ENCODE measurements at places on chromosomes 7 and 10. TPM values are rescaled to one million over a fixed set of nuclear protein-coding genes. Genes with fewer than 3 reads are reported as not detected.

- no peak overlapping the region for H3K27ac ChIP-seq
- no peak for DNase-seq
- no peaks in the 10 kb centered on the region for H3K36me3 ChIP-seq
- H3K4me3 ChIP-seq = no peak overlapping the region
These were observed 330.8 kb downstream of the DPP6 start for GRCh38 chr7:154383045-154383444.

DNA sequence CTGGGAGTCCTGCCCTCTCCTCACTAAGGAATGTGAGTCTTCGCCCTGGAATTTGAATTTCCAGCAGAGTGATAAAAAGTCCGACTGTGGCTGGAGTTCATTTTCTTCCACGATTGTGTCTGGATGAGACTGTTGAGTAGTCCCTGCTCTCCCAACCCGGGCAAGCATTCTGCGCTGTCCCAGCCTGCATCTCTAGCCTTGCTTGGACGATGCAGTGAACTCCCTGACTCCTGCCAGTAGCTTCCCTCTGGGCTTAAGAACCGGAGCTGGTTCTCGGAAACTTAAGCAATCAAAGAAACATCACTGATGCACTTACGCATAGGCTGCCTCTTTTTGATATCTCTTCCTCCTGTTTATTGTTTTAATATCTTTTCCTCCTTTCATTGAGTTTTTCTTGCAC is 116.0 kb upstream of the FZD8 start:
- no peak overlapping the region for H3K4me3 ChIP-seq
- no peak overlapping the region for H3K27ac ChIP-seq
- no peaks in the 10 kb centered on the region for H3K36me3 ChIP-seq
- no peak for DNase-seq
- no peaks in the 10 kb centered on the region for H3K27me3 ChIP-seq

GRCh38 chr10:103792547-103792946 is 62.8 kb downstream of the SH3PXD2A start:
- no peaks in the 10 kb centered on the region for H3K27me3 ChIP-seq
- no peak overlapping the region for H3K4me3 ChIP-seq
- no peaks in the 10 kb centered on the region for H3K36me3 ChIP-seq
- H3K27ac ChIP-seq = no peak overlapping the region

- H3K27me3 ChIP-seq = no peaks in the 10 kb centered on the region
- peaks cover 11% of the 10 kb centered on the region for H3K36me3 ChIP-seq
- DNase-seq = no peak
- H3K27ac ChIP-seq = no peak overlapping the region
These were observed 440.6 kb downstream of the PARD3 start for GRCh38 chr10:34374356-34375045.

DNA sequence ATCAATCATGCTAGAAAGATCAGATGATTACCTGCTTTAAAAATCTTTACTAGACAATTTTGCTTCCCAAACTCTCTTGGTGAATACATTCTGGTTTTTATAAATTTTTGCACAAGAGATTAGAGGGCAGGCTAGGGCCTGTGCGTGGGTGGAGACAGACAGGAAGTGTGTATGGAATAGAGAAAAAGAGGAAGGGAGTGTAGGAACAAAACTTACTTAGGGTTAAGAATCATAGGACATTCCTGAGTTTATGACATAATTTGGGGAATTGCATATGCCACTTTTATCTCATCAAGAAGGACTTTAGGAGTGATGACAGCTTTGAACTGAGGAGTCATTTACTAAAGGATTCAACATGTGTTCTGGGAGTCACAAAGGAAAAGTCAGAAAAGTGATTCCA is 31.3 kb downstream of the LAMB1 start:
- peaks cover 43% of the 10 kb centered on the region for H3K36me3 ChIP-seq
- no peak overlapping the region for H3K27ac ChIP-seq
- no peak overlapping the region for H3K4me3 ChIP-seq
- H3K4me1 ChIP-seq = peaks cover 9% of the 10 kb centered on the region

DNA sequence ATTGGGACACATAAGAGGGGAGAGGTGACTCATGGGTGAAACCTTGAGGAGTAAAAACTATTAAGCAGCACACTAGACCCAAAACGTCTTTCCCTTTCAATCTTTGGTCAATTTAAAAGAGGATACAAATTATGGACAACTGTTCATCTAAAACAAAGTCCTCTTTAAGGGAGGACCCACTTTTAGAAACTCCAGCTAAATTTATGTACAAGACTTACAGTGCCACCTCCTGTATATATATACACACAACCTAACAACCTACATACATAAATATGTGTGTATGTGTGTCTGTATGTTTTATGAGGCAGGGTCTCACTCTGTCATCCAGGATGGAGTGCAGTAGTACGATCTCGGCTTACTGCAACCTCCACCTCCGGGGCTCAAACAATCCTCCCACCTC is 18.1 kb upstream of the ZC3HAV1 start:
- no peak overlapping the region for H3K27ac ChIP-seq
- no peaks in the 10 kb centered on the region for H3K27me3 ChIP-seq
- no peak overlapping the region for H3K4me3 ChIP-seq
- peaks cover 4% of the 10 kb centered on the region for H3K4me1 ChIP-seq
- H3K36me3 ChIP-seq = no peaks in the 10 kb centered on the region
- no peak for DNase-seq

DNA sequence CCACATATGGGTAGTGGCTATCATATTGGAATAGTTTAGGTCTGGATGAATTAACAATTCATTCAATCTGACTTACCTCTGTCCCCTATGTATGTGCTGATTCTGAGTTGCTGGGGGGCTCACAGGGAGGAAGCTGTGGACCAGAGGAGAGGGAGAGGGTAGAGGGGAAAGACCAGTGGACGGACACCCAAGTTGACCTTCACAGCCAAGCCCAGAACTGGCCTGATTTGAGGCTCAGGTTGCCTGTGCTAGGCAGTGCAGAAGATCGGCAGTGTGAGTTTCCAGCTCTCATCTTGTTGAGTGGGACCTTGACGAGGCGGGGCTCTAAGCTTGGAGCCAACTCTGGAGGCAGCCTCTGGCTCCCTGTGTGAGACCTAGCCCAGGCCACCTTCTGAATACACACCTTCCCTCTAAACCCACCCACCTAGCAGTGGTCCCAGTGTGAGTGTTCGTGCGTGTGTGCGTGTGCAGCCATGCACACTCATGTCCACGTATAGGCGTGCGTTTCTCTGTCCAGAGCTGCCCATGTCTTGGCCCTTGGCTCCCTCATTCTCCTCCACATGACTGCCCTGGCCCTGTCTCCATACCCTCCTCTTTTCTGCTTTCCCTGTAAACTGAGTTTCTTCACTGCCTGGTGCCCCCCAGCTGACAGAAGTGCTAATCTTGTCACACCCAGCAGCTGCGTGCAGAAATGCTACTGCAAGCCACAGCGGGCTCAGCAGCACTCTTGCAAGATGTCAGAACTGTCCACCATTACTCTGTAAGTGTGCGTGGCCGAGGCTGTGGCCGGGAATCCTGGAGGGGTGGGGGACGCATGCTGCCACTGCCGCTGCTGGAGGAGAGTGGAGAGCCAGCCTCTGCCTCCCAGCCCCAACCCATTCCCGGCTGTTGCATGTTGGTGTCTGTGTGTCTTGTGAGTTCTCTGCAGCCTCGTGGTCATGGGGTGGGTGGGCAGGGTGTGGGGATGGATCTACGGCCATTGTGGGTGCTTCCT is 47.6 kb downstream of the ADCYAP1R1 start:
- H3K27ac ChIP-seq = no peak overlapping the region
- no peaks in the 10 kb centered on the region for H3K4me1 ChIP-seq
- DNase-seq = peak; percentile 19
- H3K4me3 ChIP-seq = no peak overlapping the region

GRCh38 chr10:45438466-45439090 is 64.6 kb downstream of the ALOX5 start:
- H3K4me1 ChIP-seq = no peaks in the 10 kb centered on the region
- H3K27ac ChIP-seq = no peak overlapping the region
- no peak for DNase-seq
- H3K27me3 ChIP-seq = no peaks in the 10 kb centered on the region
- peaks cover 8% of the 10 kb centered on the region for H3K36me3 ChIP-seq

DNA sequence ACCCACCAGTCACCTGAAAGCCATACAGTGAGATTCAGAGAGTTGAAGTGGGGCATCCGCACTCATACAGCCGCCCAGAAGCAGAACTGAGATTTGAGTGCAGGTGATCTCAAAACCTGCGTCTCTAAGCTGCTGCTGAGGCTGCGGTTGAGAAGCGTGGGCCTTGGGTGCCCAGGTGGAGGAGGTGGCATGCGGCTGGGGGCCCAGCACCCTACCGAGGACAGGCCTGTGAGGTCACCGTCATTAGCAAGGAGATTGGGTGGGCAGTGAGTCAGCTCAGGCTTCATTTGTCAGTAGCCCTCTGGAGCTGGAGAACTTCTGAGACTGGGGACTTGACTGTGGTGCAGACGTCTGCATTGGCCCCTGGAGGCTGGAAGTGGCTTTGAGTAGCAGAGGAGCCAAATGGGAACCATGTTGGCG is 29.8 kb downstream of the ZMIZ1 start:
- no peak for DNase-seq
- no peaks in the 10 kb centered on the region for H3K36me3 ChIP-seq
- no peak overlapping the region for H3K27ac ChIP-seq

GRCh38 chr10:28343987-28344895 is 41.4 kb upstream of the MPP7 start:
- no peaks in the 10 kb centered on the region for H3K27me3 ChIP-seq
- DNase-seq = no peak
- H3K36me3 ChIP-seq = no peaks in the 10 kb centered on the region
- no peaks in the 10 kb centered on the region for H3K4me1 ChIP-seq
- no peak overlapping the region for H3K27ac ChIP-seq

DNA sequence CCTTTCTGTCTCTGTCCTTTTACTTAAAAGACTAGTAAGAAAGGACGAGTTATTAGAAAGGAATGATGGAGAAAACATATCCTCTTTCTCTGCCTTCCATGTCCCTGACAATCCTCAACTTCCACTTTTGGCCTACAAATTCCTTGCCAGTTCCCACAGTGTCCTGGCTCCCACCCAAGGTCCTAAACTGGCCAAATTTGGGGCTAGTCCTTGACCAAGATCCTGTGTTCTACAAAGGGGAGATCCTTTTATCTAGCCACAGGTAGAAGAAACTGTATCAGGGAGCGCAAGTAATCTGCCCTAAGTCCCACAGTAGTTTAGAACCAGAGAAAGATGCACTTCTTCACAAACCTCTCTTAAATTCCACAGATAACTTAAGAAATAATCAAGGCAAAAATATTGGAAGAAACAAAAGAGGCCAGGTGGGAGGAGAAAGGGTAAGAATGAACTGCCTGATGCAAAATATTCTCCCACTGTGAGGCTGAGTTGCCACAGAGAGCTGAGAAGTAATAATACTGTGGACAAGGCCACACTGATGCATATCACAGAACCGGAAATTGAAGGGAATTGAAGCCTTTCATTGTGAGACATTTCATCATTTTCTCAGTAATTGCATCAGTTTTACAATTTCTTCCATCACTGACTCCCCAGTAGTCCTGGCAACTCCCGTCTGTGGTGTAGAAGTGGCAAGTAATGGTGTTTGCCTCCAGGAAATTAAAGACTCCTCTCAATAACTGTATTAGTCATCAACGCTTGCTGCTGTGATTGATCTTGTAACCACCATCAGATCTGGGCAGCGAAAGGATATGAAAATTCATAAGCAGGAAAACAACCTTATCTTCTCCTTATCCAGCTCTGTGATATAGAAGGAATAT is 47.2 kb downstream of the DNAJC12 start:
- no peak overlapping the region for H3K4me3 ChIP-seq
- no peak overlapping the region for H3K27ac ChIP-seq
- DNase-seq = no peak
- H3K4me1 ChIP-seq = peaks cover 5% of the 10 kb centered on the region

DNA sequence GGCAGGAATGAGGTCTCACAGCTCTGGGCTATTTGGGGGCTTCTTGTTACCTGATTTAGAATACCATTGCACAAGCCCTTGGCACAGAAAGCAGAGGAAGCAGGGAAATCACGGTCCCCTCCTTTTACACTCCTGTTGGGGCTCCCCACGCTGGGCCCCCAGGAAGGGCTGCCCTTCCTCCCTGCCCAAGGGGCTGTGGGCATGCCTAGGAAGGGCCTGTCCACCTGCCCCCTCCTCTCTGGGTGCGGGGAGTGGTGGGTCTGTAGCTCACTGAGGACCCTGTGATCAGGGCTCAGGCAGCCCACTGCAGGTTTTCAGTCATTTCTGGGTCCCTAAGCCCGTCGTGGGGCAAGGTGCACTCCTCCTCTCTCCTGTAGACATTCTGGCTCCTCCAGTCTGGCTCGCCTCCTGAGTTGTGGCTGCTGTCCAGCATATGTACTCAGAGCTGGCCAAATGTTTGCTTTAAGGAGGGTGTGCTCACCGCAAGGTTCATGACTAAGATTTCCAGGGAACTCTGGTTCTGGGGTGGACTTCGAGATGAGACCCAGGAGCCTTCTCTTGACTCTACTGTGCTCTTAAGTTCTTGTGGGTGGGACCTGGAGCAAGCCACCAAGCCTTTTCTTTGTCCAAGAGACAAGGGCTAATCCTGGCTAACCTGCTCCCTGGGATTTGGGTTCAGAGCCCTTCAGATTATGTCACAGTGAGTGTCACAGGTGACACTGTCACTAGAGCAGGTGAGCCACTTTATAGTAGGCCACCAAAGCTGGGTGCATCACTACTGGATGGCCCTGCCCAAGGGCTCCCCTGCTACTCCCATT is 56.0 kb downstream of the TACR2 start:
- no peak overlapping the region for H3K27ac ChIP-seq
- H3K27me3 ChIP-seq = no peaks in the 10 kb centered on the region
- peaks cover 19% of the 10 kb centered on the region for H3K36me3 ChIP-seq
- peak overlapping the region; percentile 59 for H3K4me3 ChIP-seq
- peaks cover 8% of the 10 kb centered on the region for H3K4me1 ChIP-seq

GRCh38 chr7:11329626-11330025 is 356.0 kb downstream of the PHF14 start:
- H3K4me3 ChIP-seq = no peak overlapping the region
- H3K27ac ChIP-seq = no peak overlapping the region
- H3K36me3 ChIP-seq = no peaks in the 10 kb centered on the region
- no peaks in the 10 kb centered on the region for H3K4me1 ChIP-seq
- no peaks in the 10 kb centered on the region for H3K27me3 ChIP-seq

GRCh38 chr7:46035166-46035565 is 114.1 kb upstream of the IGFBP3 start:
- peaks cover 10% of the 10 kb centered on the region for H3K36me3 ChIP-seq
- H3K4me3 ChIP-seq = no peak overlapping the region
- no peak overlapping the region for H3K27ac ChIP-seq
- no peaks in the 10 kb centered on the region for H3K27me3 ChIP-seq

Gene OR13A1
- total RNA-seq = 0.15 TPM

Gene TMEM184A
- 1.5 TPM for total RNA-seq

Gene PPP1R3C
- 1.2 TPM for total RNA-seq

Gene OIT3
- total RNA-seq = not detected

Gene CCDC3
- 2.3 TPM for total RNA-seq

Data from H9 (cell line).